ENCODE measurements at places on chromosomes 7 and 10. TPM values are rescaled to one million over a fixed set of nuclear protein-coding genes. Genes with fewer than 3 reads are reported as not detected.

Gene BAIAP2L1
- total RNA-seq, result 16.3 TPM

Gene PLXDC2
- total RNA-seq, result 4.6 TPM

Gene ZPBP
- not detected for total RNA-seq

Gene KNDC1
- total RNA-seq, result 0.19 TPM

Gene PIK3CG
- 0.30 TPM for total RNA-seq

Gene OR2A14
- total RNA-seq, result not detected

Gene DGKI
- total RNA-seq, result under 0.01 TPM

Gene CPA2
- total RNA-seq, result not detected

Gene FAM25C
- total RNA-seq, result 2.2 TPM

Gene SMKR1
- total RNA-seq, result 3.6 TPM

Gene BBS9
- 2.5 TPM for total RNA-seq

Gene MCM10
- total RNA-seq, result 26.8 TPM

Gene PLAC9
- not detected for total RNA-seq

Gene ARHGAP22
- total RNA-seq, result 3.7 TPM

Gene NPC1L1
- total RNA-seq, result 0.03 TPM

Gene DNAH11
- 5.0 TPM for total RNA-seq

Gene ADARB2
- total RNA-seq, result 1.3 TPM

Gene PLA2G12B
- not detected for total RNA-seq

Data from A375 (cell line).